ENCODE measurements at places on chromosomes 12 and 14. TPM values are rescaled to one million over a fixed set of nuclear protein-coding genes. Genes with fewer than 3 reads are reported as not detected.

- H3K4me3 ChIP-seq = peak within 1 kb of the TSS; percentile 64
- no peaks in the 10 kb centered on the region for H3K27me3 ChIP-seq
- no peaks in the 10 kb centered on the region for H3K4me1 ChIP-seq
Observed at GRCh38 chr12:56488041-56488955, at the start of gene GLS2. Gene GLS2, minus strand, starts transcription at chr12:56488161. Its CDS starts 43 bp downstream, at chr12:56488118.

DNA sequence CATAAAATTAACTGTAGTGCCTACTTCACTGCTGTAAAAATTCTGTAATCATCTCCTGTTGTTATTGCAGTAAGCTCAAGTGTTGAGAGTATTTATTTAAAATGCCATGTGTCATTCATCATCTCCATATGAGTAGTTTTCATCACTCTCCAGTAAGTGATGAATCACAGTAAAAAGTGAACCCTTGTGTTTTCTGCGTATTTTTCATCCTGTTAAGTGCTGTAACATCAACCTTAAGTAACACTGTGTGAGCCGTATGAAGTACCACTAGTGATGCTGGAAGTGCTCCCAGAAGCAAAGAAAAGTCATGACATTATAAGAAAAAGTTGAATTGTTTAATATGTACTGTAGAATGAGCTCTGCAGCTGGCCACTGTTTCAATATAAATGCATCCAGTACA, 55.4 kb downstream of the SLCO1B3 start:
- no peaks in the 10 kb centered on the region for H3K36me3 ChIP-seq
- DNase-seq = no peak
- no peaks in the 10 kb centered on the region for H3K4me1 ChIP-seq
- H3K4me3 ChIP-seq = no peak overlapping the region
- no peaks in the 10 kb centered on the region for H3K27me3 ChIP-seq

DNA sequence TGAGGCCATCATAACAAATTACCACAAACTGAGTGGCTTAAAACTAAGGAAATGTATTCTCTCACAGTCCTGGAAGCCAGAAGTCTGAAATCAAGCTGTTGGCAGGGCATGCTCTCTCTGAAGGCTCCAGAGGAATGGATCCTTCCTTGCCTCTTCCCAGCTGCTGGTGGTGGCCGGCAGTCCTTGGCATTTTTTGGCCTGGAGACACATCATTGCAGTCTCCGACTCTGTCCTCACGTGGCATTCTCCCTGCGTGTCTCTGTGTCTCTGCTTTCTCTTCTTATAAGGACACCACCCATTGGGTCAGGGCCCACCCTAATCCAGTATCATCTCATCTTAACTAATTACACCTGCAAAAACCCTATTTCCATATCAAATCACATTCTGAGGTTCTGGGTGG, 206.1 kb downstream of the SLC41A2 start:
- peaks cover 1% of the 10 kb centered on the region for H3K36me3 ChIP-seq
- no peak for DNase-seq
- H3K4me3 ChIP-seq = no peak overlapping the region

MGST1 gene
- total RNA-seq = 173 TPM

DNA sequence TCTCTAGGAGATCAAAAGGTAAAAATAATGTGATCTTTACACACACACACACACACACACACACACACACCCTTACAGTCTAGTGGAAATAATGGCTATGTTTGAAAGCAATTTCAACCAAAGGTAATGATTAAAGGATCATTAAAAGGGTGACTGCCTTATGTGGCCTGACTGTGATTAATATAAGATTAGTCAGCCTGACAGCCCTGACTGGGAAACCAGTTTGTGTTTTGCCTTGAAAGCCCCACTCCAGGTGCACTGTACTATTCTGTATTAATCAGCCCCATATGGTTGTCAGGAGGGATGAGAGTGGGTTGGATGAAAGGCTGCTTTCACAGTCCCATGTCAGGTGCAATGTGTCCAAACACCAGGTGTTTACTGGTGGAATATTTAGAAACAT, 10.5 kb downstream of the RASSF9 start:
- no peaks in the 10 kb centered on the region for H3K36me3 ChIP-seq
- no peaks in the 10 kb centered on the region for H3K27me3 ChIP-seq
- no peaks in the 10 kb centered on the region for H3K4me1 ChIP-seq
- H3K4me3 ChIP-seq = no peak overlapping the region

- H3K36me3 ChIP-seq = no peaks in the 10 kb centered on the region
- peak; percentile 64 for DNase-seq
- no peaks in the 10 kb centered on the region for H3K4me1 ChIP-seq
- H3K4me3 ChIP-seq = no peak overlapping the region
- no peaks in the 10 kb centered on the region for H3K27me3 ChIP-seq
Observed at GRCh38 chr14:22391908-22392565, 197.0 kb downstream of the DAD1 start.

DNA sequence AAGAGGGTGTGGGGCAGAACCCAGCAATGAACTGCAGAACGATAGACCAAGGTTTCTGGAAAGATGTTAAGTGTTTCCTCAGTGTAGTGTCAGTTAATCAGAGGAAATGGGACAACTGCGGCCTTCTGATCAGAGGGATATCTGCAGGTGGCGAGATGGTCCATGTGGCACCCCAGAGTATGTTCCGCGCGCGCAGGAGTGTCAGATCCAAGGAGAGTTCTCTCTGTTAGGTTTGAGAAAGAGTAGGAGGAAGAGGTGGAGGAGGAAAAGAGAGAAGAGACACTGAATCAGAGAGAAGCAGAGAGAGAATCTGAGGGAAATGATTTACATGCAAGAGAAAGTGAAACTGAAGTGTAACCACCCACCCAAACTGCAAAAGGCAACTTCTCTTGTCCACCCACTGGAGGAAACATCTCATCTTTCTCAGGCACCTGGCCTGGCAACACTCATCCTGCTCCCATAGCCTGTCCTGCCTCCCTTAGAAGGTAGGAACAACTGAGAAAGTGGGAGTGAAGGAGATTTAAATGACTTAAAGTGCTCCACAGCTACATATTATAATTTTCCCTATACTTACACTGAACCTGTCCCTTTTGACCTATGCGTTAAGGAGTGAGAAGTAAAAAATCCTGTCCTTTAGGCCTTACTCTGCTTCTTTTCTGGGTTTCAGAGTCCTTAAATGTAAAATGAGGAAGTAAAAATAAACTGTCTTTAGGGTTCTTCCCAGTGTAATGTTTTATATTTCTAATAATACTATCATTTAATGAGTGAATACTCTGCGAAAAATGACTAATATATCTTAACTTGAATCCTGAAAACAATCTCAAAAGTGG, 6.8 kb upstream of the TESPA1 start:
- no peak overlapping the region for H3K4me3 ChIP-seq
- H3K27me3 ChIP-seq = no peaks in the 10 kb centered on the region
- H3K4me1 ChIP-seq = no peaks in the 10 kb centered on the region
- no peak for DNase-seq
- no peaks in the 10 kb centered on the region for H3K36me3 ChIP-seq

DNA sequence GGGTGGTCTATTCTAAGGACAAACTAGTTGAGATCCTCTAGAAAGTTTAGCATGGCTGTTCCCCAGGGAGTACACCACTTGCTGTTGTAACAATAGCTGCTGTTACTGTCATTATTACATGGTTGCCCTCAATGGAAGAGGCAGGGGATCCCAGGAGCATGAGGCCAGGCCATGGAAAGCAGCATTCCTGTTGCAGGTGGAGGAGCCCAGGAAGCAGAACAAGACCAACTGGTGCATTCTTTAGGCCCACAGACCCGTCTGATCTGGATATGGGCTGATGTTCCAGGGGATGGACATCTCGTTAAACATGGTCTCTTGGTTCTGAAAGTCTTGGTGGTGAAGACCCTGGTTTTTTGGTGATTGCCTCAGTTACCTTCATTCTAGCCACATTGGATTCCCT, 109.2 kb upstream of the WSCD2 start:
- no peak overlapping the region for H3K4me3 ChIP-seq
- no peak overlapping the region for H3K27ac ChIP-seq
- H3K36me3 ChIP-seq = no peaks in the 10 kb centered on the region
- H3K27me3 ChIP-seq = no peaks in the 10 kb centered on the region
- DNase-seq = no peak

- H3K4me1 ChIP-seq = peaks cover 14% of the 10 kb centered on the region
- no peak overlapping the region for H3K27ac ChIP-seq
- H3K36me3 ChIP-seq = no peaks in the 10 kb centered on the region
Observed at GRCh38 chr12:4996714-4997113, 47.0 kb upstream of the KCNA5 start.

Data from right atrium auricular region (tissue), 2 donors.